ENCODE measurements at places on chromosomes 6 and 20.
A peak's percentile ranks its signal among the peaks of the same experiment; 100 is the strongest.

DNA sequence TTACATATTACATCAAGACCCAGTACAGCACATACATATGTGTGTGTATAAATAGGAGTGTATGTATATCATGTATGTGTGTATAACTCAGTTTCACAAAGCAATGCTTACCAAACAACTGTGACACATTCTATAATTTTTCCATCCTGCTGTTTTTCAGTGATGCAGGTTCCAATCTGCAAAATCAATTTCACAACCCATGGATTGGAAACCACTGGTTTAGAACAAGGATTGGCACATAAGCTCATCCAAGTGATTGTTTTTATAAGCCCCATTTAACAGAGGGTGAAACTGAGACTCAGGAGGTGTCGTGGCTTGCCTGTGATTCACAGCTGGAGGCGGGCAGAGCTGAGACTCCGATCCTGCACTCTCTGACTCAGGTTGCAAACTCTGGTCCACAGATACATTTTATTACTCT, 158.2 kb downstream of the ZMYND8 start:
- no peak for DNase-seq

DNA sequence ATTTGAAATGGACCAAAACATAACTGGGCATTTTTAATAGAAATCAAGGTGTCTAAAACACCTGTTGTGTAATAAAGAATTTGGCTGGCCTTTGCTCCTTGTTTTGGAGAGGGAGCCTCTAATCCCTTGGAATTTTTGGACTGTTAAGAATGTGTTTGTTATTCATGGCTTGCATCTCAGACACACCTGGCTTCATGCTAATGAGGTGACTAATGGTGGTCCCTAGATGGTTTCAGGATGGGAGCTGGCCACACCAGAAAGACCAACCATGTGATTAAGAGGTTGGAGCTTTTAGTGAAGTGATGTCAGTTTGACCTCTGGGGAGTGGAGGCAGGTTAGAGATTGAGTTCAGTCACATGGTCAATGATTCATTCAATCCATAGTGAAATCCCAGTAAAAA, 328.4 kb downstream of the DHX35 start:
- DNase-seq = no peak

- no peak for DNase-seq
These were observed 7.2 kb upstream of the AHI1 start for GRCh38 chr6:135504734-135505133.

DNA sequence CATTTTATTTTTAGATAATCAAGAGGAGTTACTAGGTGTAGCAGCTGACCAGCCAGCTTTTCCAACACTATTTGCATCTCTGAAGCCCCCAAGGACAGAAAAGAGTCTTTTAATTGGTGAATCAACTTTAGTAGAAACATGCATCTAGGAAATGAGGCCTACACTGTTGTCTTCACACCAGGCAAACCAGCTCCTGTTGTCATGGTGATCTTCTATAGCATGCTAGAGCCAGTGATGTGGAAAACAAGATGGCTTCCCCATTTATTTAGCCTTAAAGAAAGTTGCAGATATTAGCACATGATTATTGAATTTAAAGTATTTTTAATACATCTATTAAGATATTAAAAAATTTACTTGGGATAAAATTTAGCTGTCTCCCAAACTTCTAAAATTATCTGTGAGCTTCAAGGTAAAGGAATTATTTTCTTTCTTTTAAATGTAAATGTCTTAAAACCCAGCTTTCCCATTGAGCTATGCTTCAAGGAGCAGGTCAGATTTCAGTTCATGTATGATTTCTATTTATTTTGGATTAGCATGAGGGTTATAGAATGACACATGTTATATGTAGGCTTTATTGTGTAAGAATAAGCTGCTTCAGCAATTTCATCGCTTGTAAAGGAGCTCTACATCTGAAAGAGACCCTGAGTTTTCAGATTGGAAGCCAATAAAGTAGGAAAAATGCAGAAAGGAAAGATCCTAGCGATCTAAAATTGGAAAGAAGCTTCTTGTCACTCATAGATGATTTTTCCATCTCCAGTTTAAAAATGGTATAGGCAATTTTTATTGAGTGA, 564.9 kb upstream of the CITED2 start:
- peak; percentile 54 for DNase-seq

- no peak for DNase-seq
These were observed 445.1 kb downstream of the DOK5 start for GRCh38 chr20:54920491-54920890.

- DNase-seq = no peak
These were observed 12.7 kb downstream of the KCNS1 start for GRCh38 chr20:45088247-45088646.

DNA sequence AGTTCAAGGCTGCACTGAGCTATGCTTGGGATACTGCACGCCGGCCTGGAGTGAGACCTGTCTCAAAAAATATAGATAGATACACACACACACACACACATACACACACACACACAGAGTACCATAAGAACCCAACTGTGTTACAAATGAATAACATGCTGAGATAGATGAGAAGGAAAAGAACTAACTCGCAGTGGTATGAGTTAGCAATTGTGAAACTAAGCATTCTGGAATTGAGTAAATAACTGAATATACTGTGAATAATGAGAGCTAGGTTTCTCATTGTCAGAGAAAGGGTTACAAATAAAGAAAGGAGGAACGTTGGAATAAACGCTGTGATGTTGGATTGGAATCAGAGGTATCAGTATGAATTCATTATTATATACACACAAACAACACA, 14.6 kb upstream of the FAXC start:
- no peak for DNase-seq

DNA sequence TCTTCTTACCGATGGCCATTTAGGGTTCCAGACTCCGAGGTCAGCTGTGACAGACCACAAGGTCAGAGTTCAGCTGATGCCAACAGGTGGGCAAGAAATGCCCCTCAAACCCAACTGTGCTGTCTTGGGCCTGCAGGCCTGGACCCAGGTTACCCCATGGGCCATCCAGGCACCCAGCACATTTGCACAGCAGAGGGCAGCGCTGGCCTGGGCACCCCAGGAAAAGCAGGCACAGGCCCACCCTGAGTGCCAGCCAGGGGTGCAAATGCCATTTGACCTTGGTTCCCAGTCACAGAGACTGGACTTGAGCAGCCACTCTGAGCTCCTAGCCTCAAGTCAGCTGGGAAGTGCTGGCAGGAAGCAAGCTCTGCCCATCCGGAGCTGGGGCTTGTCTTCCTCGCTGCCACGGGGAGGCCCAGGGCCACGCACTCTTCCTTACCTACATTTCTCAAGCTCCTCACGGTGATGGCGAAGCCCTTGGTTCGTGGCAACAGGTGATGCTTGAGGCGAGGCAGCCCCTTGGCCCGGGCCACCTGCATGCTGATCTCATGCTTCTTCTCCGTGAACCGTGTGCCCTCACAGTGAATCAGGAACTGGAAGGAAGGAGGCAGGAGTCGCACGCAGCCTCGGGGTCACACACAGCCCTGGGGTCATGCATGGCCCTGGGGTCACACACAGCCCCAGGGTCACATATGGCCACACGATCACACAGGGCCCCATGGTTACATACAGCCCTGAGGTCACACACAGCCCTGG, 120.8 kb downstream of the AGPAT4 start:
- DNase-seq = no peak

DNA sequence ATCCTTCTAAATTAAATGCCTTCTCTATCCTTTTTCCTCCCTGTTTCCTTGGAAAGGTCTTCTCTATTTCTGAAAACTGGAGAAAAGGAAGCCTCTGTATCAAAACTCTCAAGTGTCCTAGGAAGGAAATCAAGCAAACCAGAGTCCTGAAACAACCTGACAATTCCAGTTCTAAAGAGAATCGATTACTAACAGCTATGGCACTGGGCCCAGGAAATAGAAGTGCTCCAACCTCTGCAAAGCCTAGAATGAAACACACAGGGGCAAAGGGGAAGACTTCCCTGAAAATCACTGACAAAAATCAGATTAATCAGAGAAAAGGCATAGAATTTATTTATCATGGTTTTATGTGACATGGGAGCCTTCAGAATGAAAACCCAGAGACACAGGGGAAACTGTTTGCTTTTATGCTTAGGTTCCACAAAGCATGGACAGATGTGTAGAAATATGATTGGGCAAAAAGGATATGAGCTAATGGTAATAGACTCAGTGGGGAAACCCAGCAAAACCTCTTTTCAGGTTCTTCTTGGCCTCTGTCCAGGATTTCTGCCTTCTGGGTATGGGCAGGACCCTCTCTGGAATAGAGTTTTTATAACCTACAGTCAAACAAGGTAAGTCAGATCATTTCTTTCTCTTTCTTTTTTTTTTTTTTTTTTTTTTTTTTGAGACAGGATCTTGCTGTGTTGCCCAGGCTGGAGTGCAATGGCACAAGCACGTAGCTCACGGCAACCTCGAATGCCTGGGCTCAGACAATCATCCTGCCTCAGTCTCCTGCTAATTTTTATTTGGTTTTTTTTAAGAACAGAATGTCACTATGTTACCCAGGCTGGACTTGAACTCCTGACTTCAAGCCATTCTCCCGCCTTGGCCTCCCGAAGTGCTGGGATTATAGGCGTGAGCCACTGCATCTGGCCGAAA, 91.7 kb downstream of the CD24 start:
- no peak for DNase-seq

- DNase-seq = no peak
These were observed 1.9 kb upstream of the BCAS4 start for GRCh38 chr20:50792708-50793574.

GRCh38 chr6:43093436-43094289, 17.5 kb downstream of the PTK7 start:
- no peak for DNase-seq

- DNase-seq = no peak
These were observed 812.8 kb upstream of the SLC35B3 start for GRCh38 chr6:9248133-9248532.

GRCh38 chr6:17032590-17032987, 69.3 kb upstream of the STMND1 start:
- no peak for DNase-seq

- no peak for DNase-seq
These were observed 106.4 kb upstream of the CARMIL1 start for GRCh38 chr6:25172819-25173218.

GRCh38 chr20:43323592-43323991, 133.9 kb upstream of the PTPRT start:
- DNase-seq = no peak

- DNase-seq = no peak
These were observed 23.5 kb upstream of the NOL4L start for GRCh38 chr20:32608664-32609015.

Measured in NCI-H146 (cell line).